ENCODE measurements at places on chromosomes 2 and 18. TPM values are rescaled to one million over a fixed set of nuclear protein-coding genes. Genes with fewer than 3 reads are reported as not detected.

DNAH6 gene
- 0.12 TPM for total RNA-seq

PKP4 gene
- total RNA-seq = 32.0 TPM

ESPNL gene
- total RNA-seq = 9.2 TPM

HOXD13 gene
- 7.5 TPM for total RNA-seq

UBE2F gene
- total RNA-seq = 55.9 TPM

TUBA3E gene
- not detected for total RNA-seq

KLHL41 gene
- total RNA-seq = 0.33 TPM

RUFY4 gene
- total RNA-seq = not detected

REG1B gene
- not detected for total RNA-seq

MSTN gene
- total RNA-seq = 0.12 TPM

DYSF gene
- 0.66 TPM for total RNA-seq

SLC19A3 gene
- total RNA-seq = under 0.01 TPM

HMSD gene
- 0.25 TPM for total RNA-seq

SLC40A1 gene
- 9.5 TPM for total RNA-seq

TLX2 gene
- total RNA-seq = not detected

STEAP3 gene
- 23.6 TPM for total RNA-seq

LCT gene
- total RNA-seq = under 0.01 TPM

MFSD2B gene
- under 0.01 TPM for total RNA-seq

EVX2 gene
- total RNA-seq = 0.11 TPM

IL1F10 gene
- not detected for total RNA-seq

IL1B gene
- total RNA-seq = 1.7 TPM

STPG4 gene
- 0.12 TPM for total RNA-seq

PLEKHH2 gene
- total RNA-seq = 11.7 TPM

KCNS3 gene
- total RNA-seq = 9.6 TPM

PKDCC gene
- total RNA-seq = 55.4 TPM

STAT4 gene
- 0.55 TPM for total RNA-seq

ORC2 gene
- 15.1 TPM for total RNA-seq

MCM6 gene
- total RNA-seq = 22.6 TPM

ANKRD62 gene
- total RNA-seq = not detected

HOXD12 gene
- total RNA-seq = 0.33 TPM

SCN7A gene
- 0.12 TPM for total RNA-seq

ZNF512 gene
- total RNA-seq = 33.2 TPM

HK2 gene
- 55.9 TPM for total RNA-seq

MGAT4A gene
- 0.87 TPM for total RNA-seq

ZNF514 gene
- total RNA-seq = 16.0 TPM

GALR1 gene
- under 0.01 TPM for total RNA-seq

TMEM163 gene
- total RNA-seq = not detected

ZSWIM2 gene
- total RNA-seq = 0.62 TPM

FAM237A gene
- not detected for total RNA-seq

ABCB11 gene
- total RNA-seq = not detected

ZFAND2B gene
- 25.5 TPM for total RNA-seq

CCDC74B gene
- 9.8 TPM for total RNA-seq

CD207 gene
- total RNA-seq = not detected

C2orf80 gene
- total RNA-seq = not detected

PRR30 gene
- total RNA-seq = not detected

HOXD1 gene
- total RNA-seq = not detected

KCNIP3 gene
- 4.9 TPM for total RNA-seq

C2orf72 gene
- 0.22 TPM for total RNA-seq

Data from uterine smooth muscle cell (primary cell).